NCI-H1436 treated with DMSO at 0.1 percent for 48 hours (cell line): ENCODE measurements at places on chromosomes 6 and 20.

- no peak for DNase-seq
Observed at GRCh38 chr6:152594701-152595100, 42.5 kb downstream of the SYNE1 start.

- no peak for DNase-seq
Observed at GRCh38 chr20:48738399-48739304, 89.1 kb downstream of the PREX1 start.

DNA sequence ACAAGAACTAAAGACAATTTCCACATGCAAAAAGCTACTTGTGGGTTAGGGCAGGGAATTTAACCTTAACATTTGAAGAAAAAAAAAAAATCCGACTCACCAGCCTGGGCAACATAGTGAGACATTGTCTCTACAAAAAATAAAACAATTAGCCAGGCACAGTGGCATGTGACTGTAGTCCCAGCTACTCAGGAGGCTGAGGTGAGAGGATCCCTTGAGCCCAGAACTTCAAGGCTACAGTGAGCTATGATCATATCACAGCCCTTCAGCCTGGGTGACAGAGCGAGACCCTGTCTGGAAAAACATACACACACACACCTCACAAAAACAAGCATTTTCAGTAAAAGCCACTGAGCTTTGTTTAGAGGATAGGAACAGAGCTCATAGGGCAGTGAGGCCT is 56.2 kb downstream of the ARHGAP18 start:
- no peak for DNase-seq

DNA sequence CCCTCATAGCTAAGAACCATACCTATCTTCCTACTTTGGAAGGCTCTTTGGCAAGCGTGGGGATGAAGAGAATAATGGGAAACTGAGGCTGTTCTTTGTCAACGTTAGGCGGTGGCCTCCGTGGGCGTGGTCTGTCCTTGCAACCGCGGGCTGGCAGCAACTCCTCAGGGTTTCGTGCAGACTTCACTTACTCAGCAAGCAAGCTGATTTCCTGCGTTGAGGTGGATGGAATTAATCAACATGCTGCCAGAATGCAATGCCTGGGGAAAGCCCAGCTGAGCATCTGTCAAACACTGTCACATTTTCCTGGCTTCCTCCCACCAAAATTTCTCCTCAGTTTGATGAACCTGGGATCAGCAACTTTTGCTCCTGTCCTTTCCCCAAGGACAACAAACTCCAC is 9.2 kb upstream of the IL17F start:
- DNase-seq: no peak

DNA sequence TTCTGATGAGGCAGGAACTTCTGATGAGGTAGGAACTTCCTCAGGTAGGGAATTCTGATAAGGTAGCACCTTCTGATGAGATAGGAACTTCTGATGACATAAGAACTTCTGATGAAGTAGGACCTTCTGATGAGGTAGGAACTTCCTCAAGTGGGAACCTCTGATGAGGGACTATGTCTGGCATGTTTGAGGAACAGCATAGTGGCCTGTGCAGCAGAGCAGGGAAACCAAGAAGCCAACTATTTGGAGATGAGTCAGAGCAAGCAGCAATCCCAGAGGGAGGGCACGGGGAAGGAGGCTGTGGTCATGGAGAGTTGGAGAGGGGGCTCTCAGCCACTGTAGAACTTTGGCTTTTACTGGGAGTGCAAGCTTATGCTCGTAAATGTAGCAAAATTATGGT is 132.4 kb downstream of the CFAP61 start:
- no peak for DNase-seq

DNA sequence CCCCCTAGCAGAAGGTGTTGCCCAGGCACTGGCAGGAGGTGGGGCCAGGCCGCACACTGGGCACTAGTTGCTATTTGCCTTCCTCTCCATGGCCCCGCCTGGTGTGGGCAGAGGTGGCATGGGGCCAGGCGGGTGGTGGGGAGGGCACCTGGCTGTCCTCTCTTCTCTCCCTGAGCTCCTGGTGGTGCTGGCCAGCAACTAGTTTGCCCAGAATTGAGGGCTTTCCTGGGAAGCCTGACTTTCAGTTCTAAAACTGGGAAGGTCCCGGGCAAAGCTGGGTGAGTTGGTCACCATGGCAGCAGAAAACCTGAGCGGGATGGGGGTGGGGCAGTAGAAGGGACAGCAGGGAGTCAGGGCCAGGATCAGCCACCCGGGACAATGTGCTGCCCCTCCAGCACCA is 48.2 kb downstream of the RBM38 start:
- no peak for DNase-seq

GRCh38 chr6:158797331-158798310 is 21.5 kb downstream of the EZR start:
- no peak for DNase-seq

GRCh38 chr6:92906385-92906784 is 513.0 kb downstream of the EPHA7 start:
- DNase-seq: no peak

DNA sequence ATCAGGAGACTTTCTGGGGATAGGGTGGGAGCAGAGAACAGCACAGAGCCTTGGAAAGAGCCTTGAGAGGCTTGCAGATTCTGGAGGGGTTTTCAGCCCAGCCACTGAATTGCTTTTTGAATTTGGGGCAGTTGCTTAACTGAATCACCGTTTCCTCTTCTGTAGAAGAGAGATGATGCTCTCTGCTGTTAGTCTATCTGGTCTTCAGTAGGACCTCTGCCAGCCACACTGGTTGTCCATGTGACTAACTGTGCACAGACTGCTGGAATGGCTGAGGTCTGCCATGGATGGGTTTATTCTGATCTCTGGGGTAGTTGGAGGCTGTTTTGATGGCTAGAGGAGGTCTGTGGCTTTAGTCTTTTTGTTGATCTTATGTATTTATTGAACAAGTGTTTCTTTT is 21.4 kb upstream of the PRDM1 start:
- DNase-seq: no peak

GRCh38 chr6:118542184-118542952 is 5.7 kb upstream of the PLN start:
- DNase-seq: no peak

DNA sequence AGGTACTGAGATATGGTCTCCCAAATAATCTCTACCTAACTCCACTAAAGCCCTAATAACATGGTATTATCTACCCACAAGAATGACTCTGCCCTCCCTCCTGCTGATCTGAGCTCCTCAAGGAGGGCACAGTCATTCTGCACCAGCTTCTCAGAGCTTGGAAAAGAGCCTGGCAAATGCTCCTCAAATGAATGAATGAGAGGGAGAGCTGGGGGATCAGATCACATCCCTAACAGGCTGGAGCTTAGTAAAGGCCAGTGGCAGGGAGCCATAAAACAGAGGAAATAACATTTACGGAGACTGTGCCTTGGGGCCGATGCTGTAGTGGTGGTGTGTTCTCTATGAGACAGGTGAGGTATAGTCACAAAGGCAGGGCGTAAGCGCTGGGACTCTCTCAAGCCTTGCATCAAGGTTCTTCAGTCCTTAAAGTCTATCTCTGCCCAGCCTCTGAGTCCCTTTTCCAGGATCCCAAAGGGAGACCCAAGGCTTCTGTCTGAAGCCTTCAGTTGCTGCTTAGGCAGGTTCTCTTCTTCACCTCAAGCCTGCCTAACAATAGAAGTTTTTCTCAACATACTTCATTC is 7.2 kb upstream of the NNAT start:
- DNase-seq: no peak

DNA sequence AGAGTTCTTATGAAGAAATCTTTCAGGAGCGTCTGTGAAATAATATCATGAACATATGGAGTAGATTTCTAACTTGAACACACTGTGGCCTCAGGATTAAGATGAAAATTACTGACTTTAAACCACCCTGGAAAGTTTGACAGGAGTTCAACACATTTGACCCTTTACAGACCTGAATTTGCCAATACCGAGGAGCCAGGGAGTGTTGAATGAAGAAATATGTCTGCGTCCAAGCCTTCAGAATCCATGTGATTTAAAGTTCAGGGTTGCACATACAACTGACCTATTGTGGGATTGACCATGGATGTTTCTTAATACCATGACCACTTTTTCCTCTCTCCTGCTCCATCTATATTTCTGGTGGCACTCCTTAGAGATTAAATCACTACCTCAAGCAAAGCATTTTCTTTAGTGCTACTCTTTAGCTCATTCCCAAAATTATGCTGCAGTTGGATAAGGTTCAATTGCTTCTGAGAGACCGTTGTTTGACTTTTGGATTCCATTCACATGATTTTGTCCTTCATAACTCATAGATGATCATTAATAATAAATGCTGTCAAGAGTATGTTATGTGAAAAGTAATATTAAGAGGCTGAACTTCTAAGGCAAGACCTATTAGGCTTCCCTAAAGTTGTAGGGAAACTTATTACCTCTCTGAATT is 57.4 kb downstream of the PRL start:
- no peak for DNase-seq

GRCh38 chr6:43715056-43715788 is 27.6 kb upstream of the MRPS18A start:
- no peak for DNase-seq

GRCh38 chr6:34241351-34242215 is 4.9 kb downstream of the HMGA1 start:
- DNase-seq: no peak

- no peak for DNase-seq
Observed at GRCh38 chr6:170473301-170473717, 79.8 kb downstream of the PSMB1 start.

- no peak for DNase-seq
Observed at GRCh38 chr6:110351986-110352385, 6.2 kb downstream of the METTL24 start.

GRCh38 chr6:45677381-45678284 is 299.9 kb upstream of the SUPT3H start:
- DNase-seq: no peak

GRCh38 chr6:42522036-42522435 is 41.8 kb upstream of the UBR2 start:
- no peak for DNase-seq

- DNase-seq: no peak
Observed at GRCh38 chr6:23413327-23414050, 712.5 kb upstream of the NRSN1 start.

DNA sequence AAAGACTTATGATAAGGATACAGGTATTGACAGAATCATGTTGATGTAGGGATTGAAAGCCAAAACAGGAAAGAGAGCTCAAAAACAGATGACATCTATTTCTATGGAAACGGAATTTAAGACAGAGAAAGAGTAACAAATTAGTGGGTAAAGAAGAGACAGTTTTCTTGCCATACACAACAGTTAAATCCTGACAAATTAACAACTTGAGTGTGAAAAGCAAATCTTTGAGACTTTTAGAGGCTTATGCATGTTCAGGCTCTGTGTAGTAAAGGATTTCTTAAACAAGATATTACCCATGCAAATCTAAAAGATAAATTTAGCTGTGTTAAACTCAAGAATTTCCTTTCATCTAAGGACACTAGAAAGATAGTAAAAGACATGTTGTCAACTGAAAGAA is 68.5 kb downstream of the SLC22A1 start:
- DNase-seq: no peak
